ENCODE measurements at places on chromosomes 2 and 18.

DNA sequence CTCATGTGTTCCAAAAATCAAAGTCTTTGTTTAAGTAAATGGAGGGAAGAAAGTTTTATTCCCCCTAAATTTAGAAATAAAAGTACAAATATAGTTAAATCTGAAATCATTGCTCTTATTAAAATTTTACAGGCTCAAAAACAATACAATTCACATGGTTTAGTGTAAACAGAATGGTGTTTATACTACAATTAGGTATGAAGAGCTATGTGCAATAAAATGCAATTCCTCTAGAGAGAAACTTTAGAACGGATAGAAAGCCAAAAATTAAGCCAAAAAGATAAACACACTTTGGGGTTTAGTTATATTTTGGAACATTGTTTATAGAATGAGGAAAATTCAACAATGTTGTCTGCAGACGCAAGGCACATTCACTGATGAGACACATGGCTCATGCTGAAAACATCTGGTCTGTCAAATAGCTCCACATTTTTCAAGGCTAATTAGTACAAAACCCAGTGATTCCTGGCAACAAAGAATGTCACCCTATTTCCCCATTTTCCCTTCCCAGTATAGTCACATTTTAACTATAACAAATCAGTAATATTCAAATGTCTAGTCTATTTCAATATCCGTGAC lies 103.3 kb downstream of the EXOC6B start:
- DNase-seq, result peak; percentile 59

DNA sequence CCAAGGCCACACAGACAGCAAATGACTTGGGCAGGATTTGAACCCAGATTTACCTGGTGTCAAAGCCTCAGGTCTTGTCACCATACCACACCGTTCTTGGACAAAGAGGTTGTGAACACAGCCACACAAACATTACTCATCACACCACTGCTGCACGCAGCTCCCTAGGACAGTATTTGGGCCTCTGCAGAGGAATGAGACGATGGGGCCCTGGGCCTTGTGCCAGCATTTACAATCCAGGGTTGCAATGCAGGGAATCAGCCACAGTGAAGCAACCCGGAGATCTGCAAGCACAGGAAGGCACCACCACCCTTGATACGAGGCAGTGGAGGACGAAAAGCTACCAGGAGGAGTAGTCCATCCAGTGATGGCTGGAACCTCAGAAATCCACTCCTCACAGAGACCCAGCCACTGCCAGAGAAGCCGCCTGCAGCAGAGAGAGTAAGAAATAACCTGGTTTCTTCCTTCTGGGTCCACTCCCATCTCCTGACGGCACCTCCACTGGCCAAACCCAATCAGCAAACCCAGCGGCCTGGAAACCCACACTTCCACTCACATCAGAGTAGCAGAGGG lies 3.7 kb upstream of the MTCL1 start:
- DNase-seq, result peak; percentile 79

DNA sequence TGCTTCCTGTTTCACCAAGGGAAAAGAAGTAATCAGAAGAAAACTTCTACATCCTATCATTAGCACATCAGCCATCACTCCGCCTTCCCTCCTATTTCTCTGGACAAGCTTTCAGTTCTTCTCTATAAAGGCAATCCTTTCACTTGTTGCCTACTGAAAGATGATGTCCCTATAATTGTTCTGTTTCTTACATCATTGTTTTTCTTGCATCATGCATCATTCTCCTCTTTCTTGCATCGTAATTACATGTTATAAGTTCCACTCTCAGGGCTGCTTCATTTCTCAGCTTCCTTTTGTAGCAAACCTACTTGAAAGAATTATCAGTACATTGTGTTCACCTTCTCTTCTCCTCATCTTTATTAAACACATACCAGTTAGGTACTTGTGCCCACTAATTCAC lies 7.2 kb downstream of the SLC30A6 start:
- no peak for DNase-seq

DNA sequence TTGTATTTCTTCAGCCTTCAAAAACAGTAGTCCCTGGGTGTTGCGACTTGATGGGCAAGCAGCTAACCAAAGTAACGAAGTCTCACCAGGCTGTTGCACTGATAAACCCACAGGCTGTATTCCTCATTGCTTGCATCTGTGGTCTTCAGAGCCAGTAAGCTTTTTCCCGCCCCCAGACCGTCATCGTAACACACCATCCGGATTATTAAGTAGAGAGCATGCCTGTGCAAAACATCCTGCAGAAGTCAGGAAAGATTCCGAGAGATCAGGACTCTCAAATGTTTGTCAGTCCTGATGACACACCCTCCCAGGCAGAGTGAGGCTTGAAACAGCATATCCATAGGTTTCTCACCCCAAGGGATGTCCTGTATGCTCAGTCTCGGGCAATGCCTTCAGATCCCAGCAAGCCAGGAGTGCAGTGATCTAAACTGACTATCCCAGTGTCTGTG lies 15.9 kb downstream of the ITGB1BP1 start:
- no peak for DNase-seq

DNA sequence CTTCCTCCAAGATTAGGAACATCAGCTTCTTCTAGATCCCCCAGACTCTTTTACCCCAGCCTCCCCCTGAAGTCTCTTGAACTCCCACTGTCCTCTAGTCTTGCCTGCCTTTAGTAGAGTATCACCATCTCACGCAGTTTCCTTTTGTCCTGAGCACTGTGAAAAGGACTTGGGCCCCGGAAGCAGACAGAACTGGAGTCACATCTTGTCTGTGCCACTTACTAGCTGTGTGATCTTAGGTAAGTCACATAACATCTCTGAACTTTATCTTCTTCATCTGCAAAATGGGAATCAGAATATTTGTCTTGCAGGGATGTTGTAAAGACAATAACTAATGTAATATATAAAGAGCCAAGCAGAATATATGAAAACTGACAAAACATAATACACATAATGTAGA lies 8.4 kb upstream of the TRABD2A start:
- no peak for DNase-seq

GRCh38 chr2:48954935-48955334 lies 199.4 kb downstream of the FSHR start:
- DNase-seq, result no peak

All from AG04449 (cell line).